ENCODE measurements at places on chromosomes 7 and 10.

GRCh38 chr10:114541081-114541796 lies 116.8 kb downstream of the ABLIM1 start:
- DNase-seq = no peak

- DNase-seq = no peak
These were observed 103.7 kb upstream of the ZMIZ1 start for GRCh38 chr10:78964952-78965633.

DNA sequence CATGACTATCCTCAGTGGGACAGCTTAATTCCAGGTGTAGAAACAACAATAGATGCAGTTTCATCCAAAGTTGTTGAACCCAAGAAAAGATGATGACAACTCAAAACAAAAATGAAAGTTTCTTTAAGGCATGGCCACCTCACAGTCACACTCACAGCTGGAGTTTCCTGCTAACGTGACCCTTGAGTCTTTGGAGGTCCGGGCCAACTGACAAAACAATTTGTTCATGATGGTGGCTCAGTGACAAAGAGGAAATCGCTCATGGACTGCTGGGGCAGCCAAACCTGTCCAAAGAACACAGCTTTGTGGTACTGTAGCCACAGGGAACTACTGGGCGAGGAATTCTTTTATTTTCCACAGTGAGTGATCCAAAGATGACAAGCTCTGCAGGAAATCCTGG lies 96.0 kb upstream of the JCAD start:
- DNase-seq = no peak

DNA sequence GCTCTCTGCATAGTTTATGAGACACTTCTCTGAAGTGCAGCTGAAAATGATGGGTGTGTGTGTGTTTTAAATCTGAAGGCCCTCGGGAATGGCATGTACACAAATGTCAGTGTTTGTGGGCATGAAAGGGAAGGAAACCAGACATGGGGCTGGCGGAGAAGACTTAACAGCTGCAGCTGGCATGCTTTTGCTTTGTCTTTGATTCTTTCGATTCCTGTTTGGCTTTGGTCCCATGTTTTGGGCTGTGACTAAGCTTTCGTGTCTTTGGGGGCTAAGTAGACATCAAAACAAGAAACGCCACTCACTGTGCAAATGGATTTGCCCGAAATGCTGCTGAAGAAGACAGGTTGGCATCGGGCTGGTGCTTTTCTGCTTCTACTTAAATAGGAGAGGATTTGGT lies 179.3 kb downstream of the PFKFB3 start:
- DNase-seq = no peak

DNA sequence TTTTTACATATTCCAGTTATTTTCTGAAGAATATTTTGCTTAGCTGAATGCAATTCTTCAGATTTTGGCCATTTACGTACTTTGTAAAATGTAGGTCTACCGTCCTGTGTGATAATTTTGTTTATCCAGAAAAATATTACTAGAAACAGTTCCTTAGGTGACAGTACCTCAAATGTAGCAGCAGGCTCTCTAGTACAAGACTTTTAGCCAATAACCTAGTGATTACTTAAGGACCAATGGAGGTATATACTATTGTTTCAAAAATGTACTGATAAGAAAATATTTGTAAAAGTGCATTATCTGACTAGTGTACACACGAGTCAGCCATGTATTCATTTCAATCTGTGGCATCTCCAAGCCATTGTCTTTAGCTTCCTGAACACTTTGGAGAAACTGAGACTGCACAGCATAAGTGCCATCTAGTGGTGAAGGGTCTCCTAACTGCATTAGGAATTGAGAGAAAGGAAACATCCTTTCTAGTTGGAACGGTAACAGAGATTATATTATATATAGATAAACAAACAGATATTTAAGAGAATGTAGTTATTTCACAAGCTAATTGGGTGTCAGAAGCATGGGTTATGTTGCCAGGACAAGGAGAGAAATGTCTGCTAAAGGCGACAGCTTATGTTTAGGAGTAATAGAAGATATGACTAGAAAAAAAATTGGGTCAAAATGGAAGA lies 23.7 kb downstream of the RTKN2 start:
- DNase-seq = no peak

DNA sequence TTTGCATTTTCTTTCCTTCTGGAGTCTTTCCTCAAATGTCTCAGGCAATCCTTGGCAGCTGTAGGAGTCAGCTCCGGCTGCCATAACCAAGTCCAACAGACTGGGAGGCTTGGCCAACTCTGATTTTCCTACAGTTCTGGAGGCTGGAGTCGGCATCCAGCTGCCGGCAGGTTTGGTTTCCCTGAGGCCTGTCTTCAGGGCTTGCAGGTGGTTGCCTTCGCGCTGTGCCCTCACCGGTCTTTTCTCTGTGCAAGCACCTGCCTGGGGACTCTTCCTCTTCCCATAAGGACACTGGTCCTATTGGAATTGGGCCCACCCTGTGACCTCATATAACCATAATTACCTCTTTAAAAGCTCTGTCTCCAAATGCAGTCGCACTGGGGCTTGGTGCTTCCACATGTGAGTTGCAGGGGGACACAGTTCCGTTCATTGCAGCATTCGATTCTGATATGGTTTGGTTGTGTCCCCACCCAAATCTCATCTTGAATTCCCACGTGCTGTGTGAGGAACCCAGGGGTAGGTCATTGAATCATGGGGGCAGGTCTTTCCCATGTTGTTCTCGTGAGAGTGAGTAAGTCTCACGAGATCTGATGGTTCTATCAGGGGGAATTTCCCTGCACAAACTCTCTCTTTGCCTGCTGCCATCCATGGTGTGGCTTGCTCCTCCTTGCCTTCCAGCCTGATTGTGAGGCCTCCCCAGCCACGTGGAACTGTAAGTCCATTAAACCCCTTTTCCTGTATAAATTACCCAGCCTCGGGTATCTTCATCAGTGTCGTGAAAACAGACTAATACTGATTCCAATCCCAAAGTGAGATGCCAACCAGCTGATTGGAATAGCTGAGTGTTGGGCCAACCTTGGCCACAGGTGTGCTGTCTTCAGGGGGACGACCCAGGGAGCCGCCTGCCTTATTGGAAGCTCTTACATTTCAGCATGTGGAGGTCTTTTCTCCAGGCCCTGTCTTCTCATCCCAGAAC lies 7.9 kb downstream of the GALNTL5 start:
- DNase-seq = no peak

All from GM19239 (cell line).